ENCODE measurements at places on chromosomes 6 and 20.

- DNase-seq: peak; percentile 86
These were observed 131.3 kb downstream of the GJA10 start for GRCh38 chr6:90025523-90026061.

- DNase-seq: no peak
These were observed 40.1 kb upstream of the DYNLRB1 start for GRCh38 chr20:34475979-34476736.

DNA sequence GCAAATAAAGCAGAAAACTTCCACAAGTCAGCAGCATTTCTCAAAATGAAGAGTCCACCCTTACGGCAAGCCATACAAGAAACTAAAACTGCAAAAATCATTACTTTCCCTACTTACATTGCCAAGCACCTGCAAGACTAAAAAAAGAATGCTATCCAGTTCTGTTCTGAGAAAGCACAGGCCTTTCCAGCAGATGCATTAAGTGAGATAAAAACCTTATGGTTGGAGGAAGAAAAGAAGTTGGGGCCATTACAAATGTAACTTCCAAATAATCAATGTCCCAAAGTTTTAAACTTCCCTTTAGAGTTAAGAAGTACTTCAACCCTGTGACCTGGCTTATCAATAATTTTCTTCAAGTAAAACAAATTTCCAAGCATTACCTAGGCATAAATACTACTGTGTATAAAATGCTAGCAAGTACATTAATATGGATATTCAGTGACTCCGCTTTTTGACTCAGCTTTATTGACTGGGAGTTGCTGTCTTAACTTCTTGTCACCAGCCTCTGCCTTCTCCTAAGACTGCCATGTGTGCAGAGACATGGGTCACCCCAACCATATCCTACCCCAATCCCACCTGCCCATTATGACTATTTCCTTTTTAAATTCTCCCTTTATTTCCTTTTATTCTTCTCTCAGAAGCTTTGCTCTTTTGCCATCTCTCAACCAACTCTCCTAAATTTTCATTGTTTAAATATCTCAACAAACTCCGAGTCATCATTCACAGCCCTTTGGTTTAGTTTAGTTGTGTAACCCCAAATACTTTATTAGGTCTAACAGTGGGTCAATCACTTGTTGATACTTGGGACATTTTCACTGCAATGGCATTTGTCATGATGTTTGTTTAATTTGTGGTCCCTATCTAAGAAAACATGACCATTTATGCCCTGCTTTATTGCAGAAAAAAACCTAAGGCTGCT, 49.7 kb downstream of the SLC22A23 start:
- DNase-seq: no peak

DNA sequence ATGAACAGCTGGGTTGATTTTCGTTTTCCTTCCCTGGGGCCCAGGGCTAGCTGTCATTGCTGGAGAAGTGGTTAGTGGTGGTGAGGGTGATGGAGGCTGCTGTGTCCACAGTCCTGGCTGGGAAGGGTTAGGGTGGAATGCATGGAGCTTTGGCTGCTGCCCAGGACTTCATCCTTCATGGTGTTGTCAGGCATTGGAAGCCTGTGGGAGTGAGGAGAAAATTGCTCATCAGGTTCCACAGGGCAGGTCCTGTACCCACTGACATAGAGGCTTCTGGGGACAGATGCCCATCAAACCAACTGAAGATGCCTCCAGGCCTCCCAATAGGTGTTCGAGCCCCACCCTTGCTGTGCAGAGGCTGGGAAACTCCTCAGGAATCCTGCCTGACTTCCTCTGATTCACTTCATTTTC, 262.4 kb upstream of the SUPT3H start:
- no peak for DNase-seq

- no peak for DNase-seq
These were observed 537.4 kb downstream of the TENT5A start for GRCh38 chr6:81215092-81215432.

- no peak for DNase-seq
These were observed 103.2 kb downstream of the ARMC2 start for GRCh38 chr6:108951351-108951953.
